RCC 7860 (cell line): ENCODE measurements at places on chromosomes 5 and 9.

DNA sequence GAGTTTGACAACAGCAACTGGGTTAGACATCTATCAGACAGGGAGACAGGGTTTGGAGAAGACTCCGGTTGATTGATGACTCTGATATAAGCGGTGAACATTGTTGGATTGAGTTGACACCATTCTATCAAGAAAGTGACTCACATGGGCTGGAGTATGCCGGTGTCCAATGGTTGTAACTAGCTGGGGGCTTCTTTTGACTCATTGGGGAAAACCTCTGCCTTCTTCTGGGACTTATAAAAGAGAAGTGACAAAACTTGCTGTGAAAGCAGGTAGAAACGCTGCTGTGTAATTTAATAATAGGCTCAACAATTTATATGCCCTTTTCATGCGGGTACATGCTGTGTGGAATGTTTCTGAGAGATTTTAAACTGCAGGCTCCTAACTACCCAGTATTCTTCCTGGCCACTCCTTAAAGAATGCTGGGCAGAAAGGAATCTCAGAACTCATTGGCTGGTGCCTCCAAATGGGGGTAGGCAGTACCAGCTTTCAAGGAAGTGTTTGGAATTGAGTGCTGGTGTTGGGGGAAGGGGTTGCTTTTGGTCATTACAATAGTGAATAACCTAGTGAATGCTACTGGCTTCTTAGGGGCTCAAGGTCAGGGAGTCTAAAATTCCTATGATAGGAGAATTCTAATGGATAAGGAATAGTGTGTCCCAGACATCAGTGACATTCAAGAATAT is 43.9 kb downstream of the FYB1 start:
- no peak for DNase-seq

GRCh38 chr9:22131817-22132216 is 122.7 kb upstream of the CDKN2B start:
- no peak for DNase-seq

DNA sequence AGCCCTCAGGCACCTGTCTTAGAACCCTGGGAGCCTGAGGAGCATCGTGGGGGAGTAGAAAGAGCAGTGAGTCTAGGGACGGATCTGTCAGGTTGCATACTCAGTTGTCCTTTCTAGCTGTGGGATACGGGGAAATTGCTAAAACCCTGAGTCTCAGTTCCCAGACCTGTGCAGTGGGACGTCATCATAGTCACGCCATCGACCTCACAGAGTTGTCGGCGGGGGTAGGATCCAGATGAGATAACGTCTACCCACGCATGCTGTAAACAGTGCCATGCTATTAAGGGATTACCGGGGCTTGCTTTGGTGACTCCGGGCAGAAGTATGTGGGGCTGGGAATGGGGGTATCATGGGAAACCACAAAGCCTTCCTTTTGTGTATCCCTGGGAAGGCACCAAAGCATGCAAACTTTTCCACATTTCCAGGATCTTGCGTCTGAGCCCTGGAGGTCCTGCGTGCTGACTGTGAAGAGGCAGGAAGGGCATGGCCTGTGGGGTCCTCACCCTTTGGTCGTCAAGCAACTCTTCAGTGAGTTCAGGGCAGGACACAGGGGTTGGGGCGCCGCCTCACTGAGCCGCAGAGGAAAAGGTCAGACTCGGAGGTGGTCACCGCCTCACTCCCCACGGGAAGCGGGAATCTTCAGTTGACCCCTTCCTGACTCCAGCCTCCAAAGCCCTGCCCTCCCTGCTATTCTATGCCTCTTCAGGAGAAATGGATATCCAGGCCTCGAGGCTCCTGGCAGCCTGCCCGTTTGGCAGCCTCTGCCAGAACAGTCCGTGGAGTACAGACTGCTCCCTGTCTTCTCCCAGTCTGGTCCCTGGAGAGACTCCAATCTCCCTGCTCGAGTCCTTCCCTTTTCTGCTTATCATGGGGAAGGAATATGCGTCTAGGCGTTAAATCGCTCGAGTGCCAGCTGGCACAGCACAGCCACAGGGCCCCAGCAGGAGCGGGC is 186.8 kb upstream of the KLF9 start:
- peak; percentile 73 for DNase-seq

GRCh38 chr5:108749128-108749861 is 1.6 kb downstream of the FER start:
- peak; percentile 14 for DNase-seq

GRCh38 chr9:31612336-31613030 is 772.0 kb upstream of the ACO1 start:
- DNase-seq: no peak

GRCh38 chr5:59591162-59591561 is 302.4 kb downstream of the PDE4D start:
- DNase-seq: peak; percentile 5

DNA sequence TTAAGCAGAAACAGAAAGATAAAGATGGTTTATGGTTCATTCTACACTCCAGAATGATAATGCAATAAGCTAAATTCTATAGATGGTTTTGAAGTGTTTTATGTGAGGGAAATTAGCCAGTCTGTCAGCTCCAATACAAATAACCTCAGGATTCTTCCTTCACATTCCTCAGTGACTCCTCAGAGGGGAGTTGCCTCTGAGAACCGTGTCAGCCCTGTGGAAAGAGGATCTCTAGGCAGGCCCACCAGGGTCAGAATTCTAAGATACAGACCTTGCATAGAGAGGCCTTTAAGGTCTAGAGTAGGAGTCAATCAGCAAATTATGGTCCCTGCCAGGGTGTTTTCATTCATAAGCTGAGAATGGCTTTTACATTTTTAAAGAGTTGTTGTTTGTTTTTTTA is 26.6 kb downstream of the RUSC2 start:
- DNase-seq: peak; percentile 78

- no peak for DNase-seq
Observed at GRCh38 chr5:141431286-141431685, 979 bp downstream of the PCDHGA12 start.

GRCh38 chr9:33157960-33158842 is 8.9 kb downstream of the B4GALT1 start:
- DNase-seq: no peak

- peak; percentile 89 for DNase-seq
Observed at GRCh38 chr5:110880413-110880812, 141.6 kb downstream of the SLC25A46 start.

- no peak for DNase-seq
Observed at GRCh38 chr9:124348831-124349230, 66.4 kb downstream of the PSMB7 start.

DNA sequence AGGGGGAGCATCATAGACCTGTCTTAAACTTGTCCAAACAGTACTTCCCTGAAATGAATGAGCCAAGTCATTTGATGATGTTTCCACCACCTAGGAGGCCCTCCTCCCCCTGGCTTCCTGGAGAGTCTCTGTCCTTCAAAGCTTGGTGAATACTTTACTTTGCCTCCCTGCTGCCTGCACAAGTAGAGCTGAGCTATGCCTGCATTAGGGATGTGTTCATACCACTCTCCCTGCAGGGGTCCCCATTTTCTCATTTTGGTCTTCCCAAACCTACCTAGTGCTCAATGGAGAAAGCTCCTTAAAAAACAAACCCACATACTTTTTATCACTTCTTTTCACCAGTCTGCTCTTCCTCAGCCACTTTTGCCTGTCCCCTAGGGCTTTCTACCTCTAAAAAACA is 7.7 kb downstream of the CCNI2 start:
- no peak for DNase-seq

- no peak for DNase-seq
Observed at GRCh38 chr5:68376935-68377334, 161.4 kb downstream of the PIK3R1 start.

DNA sequence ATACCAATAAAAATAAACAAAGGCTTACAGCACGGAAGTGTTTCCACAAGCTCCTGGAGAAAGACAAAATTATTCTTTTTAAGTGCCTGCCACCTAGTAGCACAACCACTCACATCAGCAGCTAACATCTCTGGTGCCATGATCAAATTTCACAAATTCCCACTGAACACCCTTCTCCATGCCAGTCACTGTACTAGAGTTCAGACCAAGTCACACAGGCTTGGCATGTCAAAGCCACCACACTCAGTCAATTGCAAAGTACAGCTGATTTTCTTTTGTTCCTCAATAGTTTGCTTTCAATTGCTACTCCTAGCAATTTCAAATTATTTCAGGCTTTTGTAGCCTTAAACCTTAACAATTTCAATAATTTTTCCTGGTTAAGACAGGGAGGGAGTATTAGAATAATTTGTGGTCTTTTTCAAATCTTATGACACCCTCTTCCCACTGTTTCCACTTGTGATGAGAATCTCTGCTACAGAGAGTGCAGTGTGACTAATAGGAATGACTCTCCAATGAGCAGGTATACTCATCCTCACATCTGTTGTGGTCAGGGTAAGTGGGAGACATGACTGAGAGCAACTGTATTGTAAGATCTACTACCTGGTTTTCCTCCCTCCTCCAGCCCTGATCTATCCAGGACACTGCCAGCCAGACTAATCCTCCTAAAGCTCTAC is 46.2 kb downstream of the RNF145 start:
- DNase-seq: peak; percentile 78

DNA sequence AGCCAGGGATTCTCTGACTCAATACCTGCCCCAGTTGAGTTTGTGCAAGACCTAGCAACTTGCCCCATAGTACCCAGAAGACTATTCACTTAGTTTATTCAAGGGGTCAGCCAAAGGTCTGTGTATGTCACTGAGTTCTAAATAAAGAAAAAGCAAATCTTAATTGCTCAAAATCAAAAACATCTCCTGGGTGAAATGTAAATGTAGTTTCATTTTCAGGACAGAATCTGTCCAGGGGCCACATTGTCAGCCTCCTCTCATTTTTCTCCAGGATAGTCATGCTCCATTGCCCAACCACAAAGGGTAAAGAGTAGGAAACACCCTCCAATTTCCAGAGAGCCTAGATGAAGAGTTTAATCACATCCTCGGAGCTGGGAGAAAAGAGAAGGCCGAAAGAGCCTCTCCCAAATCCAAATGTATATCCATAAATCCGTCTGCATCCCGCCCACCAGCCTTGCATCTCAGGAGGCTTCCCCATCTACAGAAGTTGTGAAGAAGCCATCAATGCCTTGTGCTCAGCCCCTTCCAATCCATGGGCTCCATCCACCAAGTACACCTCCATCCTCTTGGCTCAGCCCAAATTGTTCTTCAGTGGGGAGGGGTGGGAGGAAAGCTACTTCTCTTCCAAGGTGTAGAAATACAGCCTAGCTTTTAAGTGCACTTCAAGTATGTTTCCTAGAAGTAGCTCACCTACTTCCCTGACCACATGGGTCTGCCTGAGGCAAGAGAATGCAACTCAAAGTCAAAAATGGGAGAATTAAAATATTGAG is 26.9 kb downstream of the ADAM19 start:
- DNase-seq: peak; percentile 77
